Hematopoietic multipotent progenitor cell treated with erythropoietin and hydrocortisone succinate and interleukin-3 and kit ligand, for 8 days (in vitro differentiated cells): ENCODE measurements at places on chromosomes 1 and 21.

GRCh38 chr1:158371188-158371953, 17.7 kb downstream of the CD1E start:
- DNase-seq, result no peak

DNA sequence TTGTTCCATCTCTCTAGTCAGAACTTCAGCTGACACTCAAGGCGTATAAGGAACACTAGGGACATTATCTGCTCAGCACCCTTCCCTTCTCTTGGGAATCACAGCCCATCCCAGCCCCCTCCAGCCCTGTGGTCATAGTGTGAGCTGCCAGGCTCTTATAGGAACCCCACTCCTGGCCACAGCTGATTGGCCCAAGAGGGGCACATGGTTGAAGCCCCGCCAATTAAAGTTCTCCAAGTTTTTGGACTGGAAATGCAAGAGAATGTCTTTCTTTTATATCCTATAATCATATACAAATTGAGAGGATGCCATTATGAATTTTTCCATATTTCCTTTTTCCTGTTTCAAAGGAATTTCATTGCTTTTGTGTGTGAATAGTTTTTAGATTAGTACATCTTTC, 40.7 kb downstream of the FOXO6 start:
- DNase-seq, result no peak

DNA sequence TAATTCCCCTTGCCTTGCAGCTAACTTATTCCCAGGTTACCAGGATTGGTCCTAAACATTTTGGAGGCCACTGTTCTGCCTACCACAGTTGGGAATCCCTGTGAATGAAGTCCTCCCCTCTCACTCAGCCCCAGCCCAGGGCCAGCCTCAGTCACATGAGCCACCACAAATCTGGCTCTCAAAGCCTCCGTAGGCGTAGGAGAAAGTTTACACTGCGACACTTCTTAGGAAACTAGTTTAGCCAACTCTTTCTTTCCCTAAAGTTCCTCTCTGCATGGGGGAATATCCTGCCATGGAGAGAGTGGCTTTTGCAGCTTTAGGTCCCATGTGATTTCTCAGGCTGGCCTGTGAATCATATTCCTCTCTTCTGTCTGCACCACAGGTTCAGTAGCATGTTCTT, 45.7 kb upstream of the ETV3 start:
- DNase-seq, result no peak

DNA sequence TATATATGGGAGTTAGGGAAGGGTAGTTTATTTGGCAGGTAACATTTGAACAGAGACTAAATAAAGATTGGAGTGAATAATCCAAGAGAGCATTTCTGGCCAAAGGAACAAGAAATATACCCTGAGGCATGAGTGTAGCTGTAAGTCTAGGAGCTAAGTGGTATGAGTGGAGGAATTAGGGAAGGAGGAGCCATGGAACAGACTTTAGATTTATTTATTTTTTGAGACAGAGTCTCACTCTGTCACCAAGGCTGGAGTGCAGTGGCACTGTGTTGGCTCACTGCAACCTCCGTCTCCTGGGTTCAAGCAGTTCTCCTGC, 18.4 kb downstream of the CAPZA1 start:
- no peak for DNase-seq

- no peak for DNase-seq
These were observed 3.3 kb upstream of the SHISAL2A start for GRCh38 chr1:52629667-52630066.

GRCh38 chr1:20792196-20792595, 5.1 kb upstream of the HP1BP3 start:
- DNase-seq, result no peak

- peak; percentile 7 for DNase-seq
These were observed 50.2 kb downstream of the KCNJ6 start for GRCh38 chr21:37866027-37866426.

GRCh38 chr1:165869343-165869742, 41.9 kb downstream of the UCK2 start:
- no peak for DNase-seq

DNA sequence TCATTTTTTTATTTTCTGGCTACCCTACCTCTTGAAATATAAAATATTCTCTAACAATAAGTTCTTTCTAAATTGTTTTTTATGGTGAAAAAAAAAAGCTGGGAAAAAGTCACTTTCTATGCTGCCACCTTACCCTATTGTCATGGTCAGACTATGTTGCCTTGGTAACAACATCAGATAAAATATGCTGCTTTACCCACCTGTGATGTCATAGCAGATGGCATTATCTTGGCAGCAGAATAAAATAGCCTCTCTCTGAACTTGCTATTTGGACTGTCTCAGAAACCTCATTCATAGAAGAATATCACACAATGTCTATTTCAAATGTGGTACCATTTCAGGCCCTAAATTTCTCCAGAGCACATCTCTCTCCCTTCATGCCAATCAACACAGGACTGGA, 69.6 kb upstream of the SGIP1 start:
- DNase-seq, result no peak

DNA sequence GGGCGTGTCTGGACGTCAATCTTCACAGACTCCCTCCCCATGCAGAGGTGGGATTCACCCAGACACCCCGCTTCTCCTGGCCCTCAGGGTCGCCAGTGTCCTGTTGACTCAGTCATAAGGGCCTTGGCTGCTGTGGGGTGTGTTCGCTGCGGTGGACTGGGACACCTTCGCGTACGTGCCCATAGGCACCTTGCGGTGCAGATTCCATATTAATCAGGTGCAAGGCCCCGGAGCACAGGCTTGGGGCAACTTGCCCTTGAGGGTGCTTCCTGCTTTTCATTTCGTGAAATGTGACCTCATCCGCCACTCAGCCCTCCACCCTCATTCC, 398 bp upstream of the SLC30A10 start:
- no peak for DNase-seq

- peak; percentile 4 for DNase-seq
These were observed 39.6 kb downstream of the NUF2 start for GRCh38 chr1:163361123-163361934.

- DNase-seq, result no peak
These were observed 52.6 kb downstream of the GLIS1 start for GRCh38 chr1:53686091-53686964.

GRCh38 chr1:12244078-12244477, 14.2 kb downstream of the VPS13D start:
- peak; percentile 37 for DNase-seq

DNA sequence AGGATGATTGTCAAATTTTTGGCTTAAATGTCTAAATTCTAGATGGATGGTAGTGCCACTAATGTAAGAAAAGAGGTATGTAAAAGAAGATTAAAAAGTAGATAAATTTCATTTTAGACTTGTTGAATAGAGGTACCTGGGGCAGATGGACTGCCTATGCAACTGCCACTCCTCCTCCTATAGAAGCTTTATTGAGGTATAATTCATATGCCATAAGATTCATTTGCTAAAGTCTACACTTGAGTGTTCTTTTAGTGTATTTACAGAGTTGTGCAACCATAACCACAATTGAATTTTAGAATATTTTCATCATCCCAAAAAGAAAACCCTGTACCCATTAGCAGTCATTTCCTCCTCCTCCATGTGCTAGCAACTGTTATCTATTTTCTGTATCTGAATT, 70.6 kb downstream of the FNBP1L start:
- no peak for DNase-seq

DNA sequence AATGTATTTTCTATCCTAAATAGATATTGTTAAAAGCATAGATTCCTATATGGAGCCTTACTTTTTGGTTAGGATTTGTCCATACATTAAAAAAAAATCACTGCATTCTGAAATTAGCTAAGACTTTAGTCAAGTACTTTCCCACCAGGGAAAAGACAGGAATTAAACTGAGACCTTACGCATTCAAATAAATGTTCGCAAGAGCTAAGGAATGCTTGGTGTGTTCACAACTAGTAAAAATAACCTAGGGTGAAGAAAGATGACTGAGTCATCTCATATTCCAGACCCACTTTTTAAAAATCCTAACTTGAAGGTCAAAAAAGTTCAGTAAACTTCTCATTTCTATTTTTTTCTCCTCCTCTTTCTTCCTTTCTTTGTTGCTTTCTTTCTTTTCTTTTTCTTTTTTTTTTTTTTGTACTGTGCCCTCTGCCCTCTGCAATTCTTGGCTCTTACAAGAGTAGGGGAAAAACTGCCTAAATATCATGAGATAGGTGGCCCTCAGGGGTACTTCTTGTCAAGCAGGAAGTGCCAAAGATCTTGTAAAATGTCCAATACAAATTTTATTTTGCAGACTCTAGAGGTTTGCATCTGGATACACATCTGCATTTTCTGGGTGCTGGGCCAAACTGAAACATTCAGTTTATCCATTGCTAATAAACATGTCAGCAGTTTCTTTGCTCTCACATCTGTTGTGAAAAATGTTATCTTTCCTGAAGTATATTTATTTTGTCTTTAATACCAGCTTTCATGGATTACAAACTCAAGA, 121.4 kb upstream of the GORAB start:
- no peak for DNase-seq

- no peak for DNase-seq
These were observed 27.2 kb downstream of the LRRN2 start for GRCh38 chr1:204658295-204658694.

DNA sequence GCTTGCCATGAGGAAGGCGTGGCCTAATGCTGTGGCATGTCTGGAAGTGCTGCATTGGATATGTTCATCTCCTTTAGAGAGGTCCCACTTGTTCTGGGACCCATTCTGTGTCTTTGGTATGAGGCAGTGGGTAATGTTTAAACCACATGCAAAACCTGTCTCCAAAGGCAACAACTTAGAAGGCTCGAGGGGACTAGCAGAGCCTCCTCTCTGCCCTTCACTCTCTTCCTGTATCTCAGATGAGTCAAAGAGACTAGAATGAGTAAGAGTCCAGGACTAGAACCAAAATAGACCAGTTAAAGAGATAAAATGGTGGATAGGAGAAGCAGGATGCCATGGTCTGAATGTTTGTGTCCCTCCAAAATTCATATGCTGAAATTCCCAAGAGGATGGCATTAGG, 220.8 kb upstream of the KIAA0040 start:
- no peak for DNase-seq

DNA sequence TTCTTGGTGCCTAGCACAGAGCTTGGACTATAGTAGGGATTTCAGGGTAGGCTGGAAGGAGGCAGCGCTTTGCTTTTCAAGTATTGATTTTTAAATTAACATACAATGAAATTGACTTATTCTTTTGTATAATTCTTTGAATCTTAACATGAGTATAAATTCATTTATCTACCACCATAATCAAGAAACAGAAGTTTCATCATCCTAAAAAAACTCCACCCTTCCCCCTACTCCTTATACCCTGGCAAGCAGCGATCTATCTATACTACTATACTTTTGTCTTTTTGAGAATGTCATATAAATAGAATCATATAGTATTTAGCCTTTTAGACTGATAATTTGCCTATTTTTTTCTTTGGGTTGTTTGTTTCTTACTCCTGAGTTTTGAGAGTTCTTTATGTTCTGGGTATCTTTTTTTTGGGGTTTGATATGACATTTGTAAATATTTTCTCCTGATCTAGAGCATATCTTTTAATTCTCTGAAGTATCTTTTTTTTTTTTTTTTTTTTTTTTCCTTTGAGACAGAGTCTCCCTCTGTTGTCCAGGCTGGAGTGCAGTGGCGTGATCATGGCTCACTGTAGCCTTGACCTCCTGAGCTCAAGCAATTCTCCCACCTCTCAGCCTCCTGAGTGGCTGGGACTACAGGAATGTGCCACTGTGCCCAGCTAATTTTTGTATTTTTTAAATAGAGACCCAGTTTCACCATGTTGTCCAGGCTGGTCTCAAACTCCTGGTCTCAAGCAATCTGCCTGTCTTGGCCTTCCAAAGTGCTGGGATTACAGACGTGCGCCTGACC, 6.4 kb downstream of the RPS6KC1 start:
- no peak for DNase-seq

- no peak for DNase-seq
These were observed 34.9 kb downstream of the UBIAD1 start for GRCh38 chr1:11307852-11308251.

GRCh38 chr1:98662356-98662670, 792 bp downstream of the SNX7 start:
- no peak for DNase-seq
